ENCODE measurements at places on chromosomes 7 and 10.

DNA sequence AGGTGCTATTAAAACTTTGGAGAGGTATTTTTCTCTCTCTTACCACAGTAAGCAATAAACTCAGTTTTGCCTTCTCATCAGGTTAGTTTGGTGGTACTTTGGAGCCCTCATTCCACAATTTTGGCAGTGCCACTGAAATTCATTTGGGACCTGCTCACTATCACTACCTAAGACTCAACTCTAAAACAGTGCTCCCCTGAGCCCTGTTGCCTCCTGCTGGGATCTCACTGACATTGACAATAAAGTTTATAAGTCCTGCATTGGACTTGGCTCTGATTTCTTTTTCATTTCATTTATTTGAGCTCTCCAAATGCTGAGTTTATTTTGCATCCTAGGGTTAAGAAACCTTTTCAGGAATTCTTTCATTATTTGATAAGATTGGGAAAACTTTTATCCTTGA lies 130.8 kb upstream of the HPS1 start:
- no peak for DNase-seq

GRCh38 chr10:83943920-83944319 lies 195.4 kb upstream of the GHITM start:
- DNase-seq, result no peak

DNA sequence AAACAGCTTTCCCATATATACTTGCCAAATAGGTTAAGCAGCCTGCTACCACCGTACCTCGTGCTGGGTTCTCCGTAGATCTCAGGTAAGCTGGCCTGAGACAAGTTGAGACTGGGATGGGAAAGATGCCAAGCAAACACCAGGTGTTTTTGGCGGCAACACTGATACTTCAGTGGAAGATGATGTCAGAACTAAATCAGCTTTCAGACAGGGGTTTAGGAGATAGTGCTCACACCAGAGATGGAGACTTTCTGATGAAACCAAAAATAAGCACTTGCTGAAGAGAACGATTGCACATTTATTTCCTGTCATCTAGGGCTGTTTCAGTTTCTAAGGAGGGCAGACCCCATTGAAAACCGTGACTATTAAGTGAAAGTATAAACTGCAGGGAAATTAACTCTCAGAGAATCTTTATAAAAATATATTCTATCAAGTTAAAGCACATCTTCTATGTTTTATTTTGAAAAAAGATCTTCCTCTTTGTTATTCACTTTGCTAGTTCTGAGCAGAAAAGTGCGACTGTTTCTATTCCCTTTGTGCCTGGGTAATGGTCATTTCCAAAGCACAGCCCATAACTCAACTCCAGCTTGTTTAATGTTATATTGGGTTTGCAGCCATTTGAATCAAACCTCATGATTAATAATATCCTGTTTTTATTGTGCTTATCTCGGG lies 149.9 kb downstream of the CPED1 start:
- DNase-seq, result no peak

DNA sequence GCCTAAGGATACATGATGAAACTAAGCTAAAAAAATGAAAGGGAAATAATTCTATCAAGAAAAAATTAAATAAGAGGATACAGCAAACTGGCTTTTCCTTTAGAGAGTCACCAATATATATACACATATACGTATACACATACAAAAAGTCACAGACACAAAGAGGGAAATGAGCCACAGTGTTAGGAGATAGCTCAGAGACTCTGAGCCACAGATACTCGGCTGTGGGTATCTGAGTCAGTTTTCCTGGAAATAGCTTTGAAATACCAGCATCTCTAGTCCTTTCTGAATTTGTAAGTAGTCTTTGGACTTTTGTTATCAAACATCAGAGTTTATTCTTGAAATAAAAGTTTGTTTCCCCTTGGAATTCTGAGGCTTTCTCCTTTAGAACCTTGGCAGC lies 111.8 kb downstream of the TBXAS1 start:
- DNase-seq, result no peak

DNA sequence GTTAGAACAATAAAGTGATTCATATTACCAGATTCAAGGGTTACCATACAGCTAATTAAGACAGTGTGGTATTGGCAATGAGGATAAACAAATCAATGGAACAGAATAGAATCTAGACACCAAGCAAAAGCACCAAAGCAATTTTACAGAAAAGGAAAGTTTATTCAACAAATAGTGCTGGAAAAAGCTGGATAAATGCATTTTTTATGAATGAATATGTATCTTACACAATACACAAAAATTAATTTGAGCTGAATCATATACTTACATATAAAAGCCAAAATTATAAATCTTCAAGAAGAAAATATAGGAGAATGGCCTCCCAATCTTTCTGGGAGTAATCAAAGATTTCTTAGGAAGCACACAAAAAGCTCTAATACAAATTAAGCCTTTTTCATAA lies 220.4 kb upstream of the PTN start:
- DNase-seq, result no peak

DNA sequence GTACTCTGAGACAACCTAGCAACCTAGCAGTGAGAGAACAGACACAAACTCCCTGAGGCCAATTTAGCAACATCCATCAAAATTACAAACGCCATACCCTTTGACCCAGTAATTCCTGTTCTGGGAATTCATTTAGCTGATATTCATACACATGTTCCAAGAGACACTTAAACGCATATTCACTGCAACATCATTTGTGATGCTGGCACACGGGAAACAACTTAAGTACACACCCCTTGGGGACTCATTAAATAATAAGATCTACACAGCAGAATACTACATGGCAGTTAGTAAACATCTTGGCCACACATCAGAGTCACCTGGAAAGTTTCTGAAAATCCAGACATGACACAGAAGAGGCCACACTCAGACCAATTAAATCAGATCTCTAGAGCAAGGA lies 17.6 kb downstream of the NUDCD3 start:
- no peak for DNase-seq

DNA sequence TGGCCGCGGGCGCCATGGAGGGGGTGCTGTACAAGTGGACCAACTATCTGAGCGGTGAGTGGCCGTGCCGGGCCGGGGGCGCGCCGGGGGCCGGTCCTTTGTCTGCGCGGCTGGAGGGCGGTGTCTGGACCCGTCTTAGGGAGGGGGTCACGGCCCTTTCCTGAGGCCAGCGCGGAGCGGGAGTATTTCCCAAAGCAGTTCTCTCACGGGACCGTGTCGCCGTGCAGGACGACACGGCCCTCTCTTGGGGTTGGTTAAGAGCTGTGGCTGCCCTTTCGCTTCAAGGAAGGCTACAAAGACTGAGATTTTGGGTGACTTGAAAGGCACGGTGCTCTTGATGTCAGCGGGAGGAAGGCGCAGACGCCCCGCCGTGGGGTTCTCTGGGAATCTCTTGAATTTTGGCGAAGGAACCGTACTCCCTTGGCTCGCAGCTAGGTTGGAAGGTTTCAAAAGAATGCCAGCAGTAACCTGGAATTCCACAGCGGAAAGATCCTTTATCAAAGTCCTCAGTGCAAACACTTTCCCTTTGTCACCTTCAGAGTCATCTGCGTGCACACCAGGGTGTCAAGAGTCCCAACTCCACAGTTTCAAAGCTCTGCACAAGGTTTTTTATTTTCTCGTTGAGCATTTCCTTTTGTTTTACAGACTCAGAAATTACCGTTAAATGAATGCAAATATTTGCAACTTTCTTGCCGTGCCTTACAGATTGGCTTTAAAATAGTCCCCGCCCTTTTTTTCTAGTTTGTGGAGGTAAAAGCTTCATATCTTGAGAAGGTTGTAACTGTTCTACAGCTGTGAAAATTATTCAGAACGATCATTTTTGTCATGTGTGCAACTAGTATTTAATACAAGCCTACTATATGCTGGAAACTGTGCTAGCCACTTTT lies 780 bp downstream of the PLEKHA8 start:
- peak; percentile 56 for DNase-seq

DNA sequence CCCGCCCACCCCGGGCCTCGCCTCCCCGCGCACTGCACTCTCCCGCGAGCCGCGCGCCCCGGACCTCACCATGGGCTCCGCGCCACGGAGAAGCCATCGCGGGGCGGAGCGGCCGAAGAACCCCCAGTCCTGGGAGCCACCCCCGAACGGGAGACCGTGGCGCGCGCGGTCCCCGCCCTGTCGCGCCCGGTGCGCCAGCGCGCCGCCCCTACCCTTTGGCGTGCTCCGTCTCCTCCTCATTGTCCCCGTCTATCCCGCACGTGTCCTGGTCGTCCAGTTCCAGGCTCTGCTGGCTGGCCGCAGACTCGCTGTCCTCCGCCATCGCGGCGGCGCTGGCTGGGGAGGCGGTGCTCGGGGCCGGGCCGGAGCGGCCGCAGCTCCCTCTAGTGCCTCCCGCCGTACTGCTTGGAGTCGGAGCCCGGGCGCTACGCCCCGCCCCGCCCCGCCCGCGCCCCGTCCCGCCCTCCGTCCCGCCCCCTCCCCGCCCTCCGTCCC lies at the start of gene NMT2:
TSS of gene NMT2 (minus strand) at position 403 of the 495 bp plus-strand sequence. CDS start at position 322, 81 bp downstream.
- DNase-seq, result no peak

- no peak for DNase-seq
These were observed 596.0 kb upstream of the FOXK1 start for GRCh38 chr7:4085937-4086691.

- DNase-seq, result no peak
These were observed 285.9 kb downstream of the LRMDA start for GRCh38 chr10:75717126-75717916.

DNA sequence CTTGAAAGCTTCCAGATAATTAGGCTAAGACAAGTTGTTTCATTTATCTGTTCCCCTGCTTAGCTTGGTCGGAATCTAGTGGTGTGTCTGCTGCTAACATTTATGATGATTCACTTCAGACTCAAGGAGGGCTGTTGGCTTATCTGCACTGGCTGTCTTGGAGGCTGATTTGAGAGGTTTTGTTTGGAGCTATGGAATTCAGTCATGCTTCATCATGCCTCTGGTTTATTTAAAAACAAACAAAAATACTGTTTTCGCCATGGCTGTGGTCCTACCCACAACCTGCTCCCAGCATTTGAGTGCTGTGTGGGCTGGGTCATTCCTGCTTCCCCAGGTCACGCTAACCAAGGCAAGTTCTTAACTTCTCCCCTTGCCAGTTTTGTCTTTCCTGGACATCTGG lies 11.7 kb upstream of the ARPC1B start:
- DNase-seq, result no peak

GRCh38 chr10:70695241-70696030 lies 23.1 kb downstream of the ADAMTS14 start:
- DNase-seq, result no peak

DNA sequence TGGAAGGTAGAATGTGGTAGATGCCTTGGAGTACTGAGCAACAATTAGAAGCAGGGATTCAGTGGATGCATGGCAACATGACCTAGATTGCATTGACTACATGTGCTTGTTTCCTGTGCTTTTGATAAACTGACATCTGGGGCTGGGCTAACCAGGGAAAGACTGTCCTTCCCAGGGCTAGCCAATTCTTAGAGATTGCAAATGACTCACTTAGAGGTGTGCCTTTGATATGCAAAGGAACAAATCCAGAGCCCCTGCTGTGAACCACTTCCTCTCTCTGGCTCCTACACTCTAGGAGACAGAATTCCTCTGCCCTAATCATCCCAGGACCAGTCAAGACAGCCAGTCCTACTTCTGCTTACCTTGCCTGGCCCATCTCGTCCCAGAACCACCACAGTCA lies 651.5 kb downstream of the LRMDA start:
- DNase-seq, result no peak

GRCh38 chr10:62018131-62018911 lies 116.8 kb downstream of the ARID5B start:
- no peak for DNase-seq

GRCh38 chr7:31887006-31887405 lies 183.2 kb downstream of the PDE1C start:
- no peak for DNase-seq

DNA sequence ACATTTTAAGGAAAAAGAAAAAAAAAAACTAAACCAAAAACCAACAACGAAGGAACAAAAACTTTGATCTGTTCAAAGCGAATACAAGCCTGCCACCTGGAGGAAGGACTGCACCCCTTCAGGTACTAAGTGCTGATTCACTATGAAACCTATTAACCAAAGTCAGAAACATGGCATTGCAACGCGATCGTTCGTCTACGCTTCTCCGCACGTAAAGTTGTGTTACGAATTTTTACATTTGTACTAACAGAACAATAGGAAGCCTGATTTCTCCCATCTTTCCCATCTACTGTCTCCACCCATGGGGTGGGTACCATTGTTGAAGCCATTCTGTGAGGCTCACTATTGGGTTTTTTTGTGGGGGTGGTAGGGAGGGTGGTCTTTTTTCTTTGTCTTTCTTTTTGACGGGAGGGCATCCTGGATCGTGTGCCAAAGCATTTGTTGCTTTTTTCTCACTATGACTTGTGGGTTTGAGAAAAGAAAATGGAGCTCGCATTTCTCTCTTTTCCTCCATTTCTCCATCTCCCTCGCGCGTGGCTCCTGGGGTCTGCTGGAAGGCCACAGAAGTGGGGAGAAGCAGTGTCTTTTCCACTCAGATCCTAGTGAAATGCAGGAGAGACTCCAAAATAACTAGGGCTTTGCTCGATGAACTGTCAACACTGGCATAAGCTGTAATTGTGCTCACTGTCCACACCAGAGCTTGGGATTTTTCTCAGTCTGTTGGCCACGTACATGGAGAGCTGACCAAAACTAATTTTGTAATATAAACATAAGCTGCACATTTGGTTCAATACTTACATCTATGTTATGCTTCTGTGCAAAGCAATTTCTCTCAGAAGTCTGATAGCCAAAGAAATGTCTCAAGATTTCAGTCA lies 100.9 kb upstream of the YAE1 start:
- DNase-seq, result peak; percentile 40

DNA sequence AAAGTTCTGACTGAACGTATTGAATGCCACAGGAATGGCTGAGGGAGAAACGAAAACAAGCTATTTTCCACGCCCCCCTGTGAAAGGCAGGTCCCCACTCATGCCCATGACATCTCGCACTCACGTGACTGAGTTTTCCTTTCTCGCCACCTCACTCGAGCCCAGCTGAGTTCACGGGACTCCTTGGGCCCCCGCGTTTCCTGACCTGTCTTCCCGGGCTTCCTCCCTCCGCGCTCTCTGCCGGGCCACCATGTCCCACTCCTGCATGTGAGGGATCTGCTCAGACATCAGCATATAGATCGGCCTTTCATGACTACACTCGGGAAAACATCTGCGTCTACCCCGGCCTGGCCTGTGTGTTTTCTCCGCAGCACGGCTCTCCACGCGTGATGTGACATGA lies 226.0 kb upstream of the ADARB2 start:
- no peak for DNase-seq
